Daoy (cell line): ENCODE measurements at places on chromosomes 2 and 18. TPM values are rescaled to one million over a fixed set of nuclear protein-coding genes. Genes with fewer than 3 reads are reported as not detected.

GRCh38 chr2:240429341-240429871, 6.1 kb upstream of the GPC1 start:
- no peak for DNase-seq

DNA sequence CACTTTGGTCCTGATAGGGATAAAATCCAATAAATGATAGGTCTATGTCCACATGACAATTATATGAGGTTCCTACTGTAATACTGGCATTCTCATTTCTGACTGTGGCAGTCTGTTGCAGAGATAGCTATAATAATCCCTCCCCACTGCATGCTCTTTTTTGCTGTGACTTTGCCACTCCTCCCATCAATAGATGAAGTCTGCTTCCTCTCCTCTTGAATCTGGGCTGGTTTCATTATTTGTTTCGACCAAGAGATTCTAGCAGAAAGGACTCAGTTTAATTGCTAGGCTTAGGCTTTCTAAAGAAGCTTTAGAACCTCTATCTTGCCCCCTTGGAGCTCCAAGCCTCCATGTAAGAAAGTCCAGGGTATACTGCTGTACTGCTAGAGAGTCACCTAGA, 23.3 kb upstream of the CREB1 start:
- no peak for DNase-seq

- DNase-seq: no peak
Measured at GRCh38 chr2:164694275-164694695, 73.0 kb upstream of the GRB14 start.

DNA sequence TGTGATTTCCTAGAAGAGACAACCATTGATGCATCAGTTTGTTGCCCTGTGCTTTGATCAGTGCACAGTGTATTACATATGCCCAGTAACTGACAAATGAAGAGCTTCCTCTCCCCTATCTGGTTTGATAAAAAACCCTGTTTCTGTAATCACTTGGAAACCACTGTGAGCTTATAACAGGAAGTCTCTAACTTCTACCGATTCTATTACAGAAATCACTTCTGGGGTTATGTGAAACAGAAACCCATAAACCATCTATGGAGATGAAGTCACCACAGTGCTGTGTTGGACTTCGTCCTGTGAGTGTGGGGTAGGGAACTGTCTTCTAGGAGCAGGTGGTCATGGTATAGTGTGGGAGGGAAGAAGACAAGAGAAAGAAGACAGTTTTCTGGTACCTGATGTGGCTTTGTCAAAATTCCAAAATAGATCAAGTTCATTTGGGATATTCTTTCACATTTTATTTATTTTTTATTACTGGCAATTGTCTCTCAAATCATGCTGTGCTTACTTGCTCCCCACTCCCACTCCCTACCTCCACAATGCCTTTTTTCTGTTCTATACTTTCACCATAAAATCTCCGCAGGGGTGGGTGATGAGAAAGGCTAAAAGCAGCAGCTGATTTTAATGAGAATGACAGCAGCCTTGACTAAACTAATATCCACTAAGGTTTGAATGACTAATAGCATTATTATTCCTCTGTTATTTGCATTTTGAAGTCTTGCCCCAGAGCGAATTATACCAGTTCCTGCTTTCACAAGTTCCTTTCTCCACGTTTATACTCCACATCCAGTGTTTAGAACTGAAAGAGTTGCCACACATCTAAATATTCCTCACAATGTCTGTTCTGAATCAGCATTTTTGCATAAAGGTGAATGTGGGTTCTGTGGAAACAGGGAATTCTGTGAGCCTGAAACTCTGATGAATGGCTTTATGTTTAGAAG, 41.7 kb upstream of the RND3 start:
- DNase-seq: peak; percentile 35

Gene GAREM1
- total RNA-seq: 1.5 and 2.2 TPM in 2 replicates

DNA sequence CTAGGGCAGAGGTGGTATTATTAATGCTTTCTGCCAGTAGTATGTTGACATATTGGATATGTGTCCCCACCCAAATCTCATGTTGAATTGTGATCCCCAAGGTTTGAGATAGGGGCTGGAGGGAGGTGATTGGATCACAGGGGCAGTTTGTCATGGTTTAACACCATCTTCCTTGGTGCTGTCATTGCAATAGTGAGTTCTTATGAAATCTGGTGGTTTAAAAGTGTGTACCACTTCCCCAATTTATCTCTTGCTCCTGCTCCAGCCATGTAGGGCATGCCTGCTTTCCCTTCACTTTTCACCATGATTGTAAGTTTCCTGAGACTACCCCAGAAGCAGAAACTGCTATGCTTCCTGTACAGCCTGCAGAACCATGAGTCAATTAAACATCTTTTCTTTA, 47.1 kb upstream of the THSD7B start:
- no peak for DNase-seq

DNA sequence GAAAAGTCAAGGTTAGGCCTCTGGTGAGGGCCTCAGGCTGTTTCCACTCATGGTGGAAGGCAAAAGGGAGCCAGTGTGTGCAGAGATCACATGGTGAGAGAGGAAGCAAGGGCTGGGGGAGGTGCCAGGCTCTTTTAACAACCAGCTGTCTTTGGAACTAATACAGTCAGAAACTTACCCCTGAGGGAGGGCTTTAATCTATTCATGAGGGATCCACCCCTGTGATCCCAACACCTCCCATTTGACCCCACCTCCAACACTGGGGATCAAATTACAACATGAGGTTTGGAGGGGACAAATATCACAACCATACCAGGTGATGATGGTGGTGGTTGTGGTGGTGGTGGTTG, 10.9 kb downstream of the POLI start:
- no peak for DNase-seq
